Stimulated activated CD4-positive, alpha-beta T cell treated with anti-CD3 and anti-CD28 coated beads, Interleukin-1b, Interleukin-23, amount 100 ng/mL, for 48 hours (primary cell): ENCODE measurements at places on chromosomes 6 and 20.
A peak's percentile ranks its signal among the peaks of the same experiment; 100 is the strongest.

DNA sequence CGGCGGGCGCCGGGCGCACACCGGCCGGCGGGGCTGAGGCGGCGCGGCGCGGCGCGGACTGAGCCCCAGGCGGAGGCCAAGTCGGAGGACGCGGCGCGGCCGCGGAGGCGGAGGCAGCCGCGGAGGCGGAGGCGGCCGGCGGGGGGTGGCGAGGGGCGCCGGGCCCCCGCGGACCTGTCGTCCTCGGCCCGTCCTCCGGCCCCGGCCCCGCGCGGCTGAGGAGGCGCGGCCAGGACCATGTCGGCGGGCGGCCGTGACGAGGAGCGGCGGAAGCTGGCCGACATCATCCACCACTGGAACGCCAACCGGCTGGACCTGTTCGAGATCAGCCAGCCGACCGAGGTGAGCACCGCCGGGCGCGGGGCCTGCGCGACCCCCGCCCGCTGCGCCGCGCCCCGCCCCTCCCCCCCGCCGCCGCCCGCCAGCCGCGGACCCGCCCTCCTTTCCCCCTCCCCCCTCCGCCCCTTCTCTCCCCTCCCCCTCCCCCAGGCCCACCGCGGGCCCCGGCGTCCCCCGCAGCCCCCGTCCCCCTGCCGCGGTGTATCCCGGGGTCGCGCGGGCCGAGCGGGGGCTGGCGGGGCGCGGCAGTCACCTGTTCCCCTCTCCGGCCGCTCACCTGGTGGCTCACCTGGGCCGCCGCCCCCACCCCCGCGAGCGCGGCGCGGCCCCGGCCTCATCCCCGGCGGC is at the start of gene AFDN:
AFDN (plus strand) TSS at position 16 of the 687 bp plus-strand sequence; CDS start at position 238, 222 bp downstream.
- DNase-seq = no peak

DNA sequence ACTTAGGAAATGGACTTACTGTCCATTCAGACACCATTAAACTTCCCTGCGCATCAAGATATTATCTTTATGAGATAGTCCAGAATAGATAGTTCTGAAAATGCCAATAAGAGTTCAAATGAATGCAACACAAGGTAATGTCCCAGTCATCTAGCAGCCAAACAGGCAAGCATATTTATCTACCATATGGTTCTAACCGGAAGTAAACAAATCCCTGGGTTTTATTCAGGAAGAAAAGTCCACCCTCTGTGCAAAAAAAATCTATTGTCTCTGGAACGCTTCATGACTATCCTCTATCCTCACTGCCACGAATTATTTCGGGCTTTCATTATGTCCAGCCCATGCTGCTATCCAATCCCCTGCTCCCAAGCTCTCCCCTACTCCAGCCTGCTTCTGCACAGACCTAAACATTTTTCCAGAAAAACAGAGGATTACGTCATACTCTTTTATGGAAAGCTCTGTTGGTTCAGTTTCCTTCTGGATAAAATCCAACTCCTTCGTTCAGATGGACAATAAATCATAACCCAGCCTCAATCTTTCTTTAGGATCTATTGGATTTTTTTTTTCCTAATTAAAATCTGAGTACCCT is 11.4 kb downstream of the PPIL6 start:
- no peak for DNase-seq

DNA sequence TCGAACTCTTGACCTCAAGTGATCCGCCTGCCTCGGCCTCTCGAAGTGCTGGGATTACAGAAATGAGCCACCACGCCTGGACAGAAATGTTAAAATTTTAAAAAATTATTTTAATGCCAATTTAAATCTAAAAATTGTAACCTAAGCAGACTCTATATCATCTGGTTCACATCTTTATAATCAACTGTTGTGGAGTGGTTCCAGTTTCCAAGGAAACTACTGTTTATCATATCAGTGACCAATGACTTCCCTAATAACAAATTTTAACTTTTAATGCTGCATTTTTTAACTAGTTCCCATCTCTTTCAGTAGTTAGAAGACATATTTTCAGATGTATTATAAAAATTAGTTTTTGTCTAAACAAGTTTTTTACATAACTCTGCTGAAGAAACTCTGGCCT is 5.2 kb upstream of the BTN3A2 start:
- DNase-seq = no peak

DNA sequence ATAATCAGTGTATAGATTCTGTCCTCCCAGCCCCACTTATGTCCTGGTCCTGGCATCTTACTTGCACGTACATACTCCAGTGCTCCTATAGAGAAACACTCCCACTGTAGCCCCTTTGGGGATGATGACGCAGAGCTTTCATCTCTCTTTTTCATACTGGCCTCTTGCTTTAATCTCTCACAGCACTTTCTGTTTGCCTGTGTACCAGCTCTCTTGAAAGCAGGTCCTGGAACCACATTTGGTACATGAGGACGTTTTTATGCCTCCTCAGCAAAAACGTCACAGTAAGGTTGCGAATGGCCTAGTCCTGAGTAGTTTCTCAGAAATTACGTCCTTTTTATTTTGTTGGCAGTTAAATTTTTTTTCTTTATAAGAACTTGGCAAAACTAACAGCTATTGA is 10.8 kb downstream of the L3MBTL3 start:
- peak; percentile 23 for DNase-seq

DNA sequence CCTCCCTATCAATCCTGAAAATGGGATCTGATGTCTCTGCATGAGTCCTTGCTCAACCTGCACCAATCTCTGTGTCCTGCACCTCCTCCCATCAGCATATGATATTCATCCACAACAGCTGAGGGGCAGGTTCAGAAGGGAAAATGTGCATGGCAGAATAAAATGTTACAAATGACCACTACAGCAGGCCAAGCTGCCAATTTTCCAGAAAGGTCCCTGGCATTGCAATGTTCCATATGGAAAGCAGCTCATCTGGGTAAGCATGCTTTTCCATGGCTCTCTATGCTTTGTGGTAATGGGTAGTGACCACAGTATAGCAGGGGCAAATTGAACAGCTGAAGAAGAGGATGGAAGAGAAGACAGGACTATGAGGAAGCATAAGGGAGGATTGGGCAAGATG is 841.2 kb upstream of the FLRT3 start:
- no peak for DNase-seq

GRCh38 chr6:106383573-106383972 is 23.1 kb downstream of the CRYBG1 start:
- no peak for DNase-seq

DNA sequence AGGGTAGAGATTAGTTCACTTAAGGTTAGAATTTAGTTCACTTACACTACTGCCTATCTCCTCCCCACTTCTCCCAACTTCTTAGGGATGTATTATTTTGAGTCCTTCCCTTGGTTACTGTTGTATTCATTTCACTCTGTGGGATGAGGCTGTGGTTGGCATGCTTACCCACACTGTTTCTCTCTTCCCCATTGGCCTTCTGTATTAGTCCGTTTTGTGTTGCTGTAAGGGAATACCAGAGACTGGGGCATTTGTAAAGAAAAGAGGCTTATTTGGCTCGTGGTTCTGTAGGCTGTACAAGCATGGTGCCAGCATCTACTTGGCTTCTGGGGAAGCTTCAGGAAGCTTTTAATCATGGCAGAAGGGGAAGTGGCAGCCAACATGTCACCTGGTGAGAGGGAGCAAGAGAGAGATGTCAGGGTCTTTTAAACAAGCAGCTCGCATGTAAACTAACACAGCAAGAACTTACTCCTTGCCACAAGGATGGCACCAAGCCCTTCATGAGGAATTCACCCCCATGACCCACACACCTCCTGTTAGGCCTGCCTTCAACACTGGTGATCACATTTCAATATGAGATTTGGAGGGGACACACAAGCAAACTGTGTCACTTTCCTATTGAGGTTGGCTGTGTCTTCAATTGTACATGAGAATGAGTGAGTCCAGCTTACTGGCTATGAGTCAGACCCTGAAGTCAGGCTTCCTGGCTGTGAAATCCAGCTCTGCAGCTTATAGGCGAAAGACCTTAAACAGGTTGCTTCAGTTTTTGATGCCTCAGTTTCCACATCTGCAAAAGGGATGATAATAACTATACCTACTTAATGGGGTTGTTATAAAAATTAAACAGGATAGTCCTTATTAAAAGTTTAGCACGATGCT is 53.3 kb downstream of the SYNDIG1 start:
- no peak for DNase-seq

DNA sequence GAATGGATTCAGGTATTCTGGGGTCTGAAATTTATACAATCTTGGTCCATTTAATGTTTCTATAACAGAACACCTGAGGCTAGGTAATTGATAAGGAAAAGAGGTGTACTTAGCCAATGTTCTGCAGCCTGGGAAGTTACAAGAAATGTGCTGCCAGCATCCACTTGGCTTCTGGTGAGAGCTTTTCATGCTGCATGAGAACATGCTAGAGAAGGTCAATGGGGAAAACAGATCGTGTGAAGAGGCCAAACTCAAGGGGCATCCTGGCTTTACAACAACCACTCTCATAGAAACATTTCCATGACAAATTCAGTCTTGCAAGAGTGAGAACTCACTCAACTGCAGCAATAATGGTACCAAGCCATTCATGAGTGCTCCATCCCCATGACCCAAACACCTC is 16.8 kb downstream of the IL22RA2 start:
- DNase-seq = no peak

- DNase-seq = no peak
Observed at GRCh38 chr6:39465539-39465938, 143.0 kb upstream of the KCNK16 start.

DNA sequence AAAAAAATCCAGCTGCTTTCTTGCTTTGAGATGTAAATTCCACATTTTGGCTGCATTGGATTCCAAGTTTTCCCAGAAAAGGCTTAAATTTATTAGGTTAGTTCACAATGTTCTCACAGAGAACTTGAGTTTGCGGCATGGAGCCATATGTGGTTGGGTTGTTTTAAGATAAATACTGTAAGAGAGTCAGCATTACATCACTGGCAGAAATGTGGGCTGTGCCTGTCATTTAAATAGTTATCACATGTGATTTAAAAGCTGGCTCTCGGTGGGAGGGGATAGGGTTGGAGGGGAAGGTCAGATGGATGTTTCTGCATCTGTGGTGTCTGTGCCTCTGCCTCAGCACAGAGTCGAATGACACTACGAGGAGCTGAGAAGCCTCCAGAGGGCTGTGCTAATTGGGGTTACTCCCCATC is 73.8 kb upstream of the SCP2D1 start:
- DNase-seq = no peak

GRCh38 chr6:32973144-32974015 is 5.0 kb downstream of the BRD2 start:
- peak; percentile 54 for DNase-seq

GRCh38 chr6:113859349-113860180 is 2.4 kb downstream of the MARCKS start:
- DNase-seq = no peak

DNA sequence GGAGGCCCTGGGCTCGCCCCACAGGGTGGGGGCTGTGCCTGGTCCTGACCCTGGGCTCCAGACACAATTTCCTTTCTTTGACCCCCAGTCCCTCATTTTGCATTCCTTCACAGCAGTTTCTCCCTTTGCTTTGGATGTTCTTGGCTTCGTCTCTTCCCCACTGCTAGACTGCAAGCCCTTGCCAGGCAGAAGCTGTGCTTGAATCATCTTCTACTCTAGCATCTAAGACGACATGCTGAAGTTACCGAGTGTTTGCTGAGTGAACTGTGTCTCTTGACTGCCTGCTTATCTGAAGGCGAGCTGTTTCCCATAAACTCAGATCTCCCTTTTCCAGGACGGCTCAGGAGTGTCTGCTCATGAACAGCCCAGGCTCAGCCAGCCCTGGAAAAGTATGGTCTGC is 14.3 kb upstream of the SYNDIG1 start:
- no peak for DNase-seq

DNA sequence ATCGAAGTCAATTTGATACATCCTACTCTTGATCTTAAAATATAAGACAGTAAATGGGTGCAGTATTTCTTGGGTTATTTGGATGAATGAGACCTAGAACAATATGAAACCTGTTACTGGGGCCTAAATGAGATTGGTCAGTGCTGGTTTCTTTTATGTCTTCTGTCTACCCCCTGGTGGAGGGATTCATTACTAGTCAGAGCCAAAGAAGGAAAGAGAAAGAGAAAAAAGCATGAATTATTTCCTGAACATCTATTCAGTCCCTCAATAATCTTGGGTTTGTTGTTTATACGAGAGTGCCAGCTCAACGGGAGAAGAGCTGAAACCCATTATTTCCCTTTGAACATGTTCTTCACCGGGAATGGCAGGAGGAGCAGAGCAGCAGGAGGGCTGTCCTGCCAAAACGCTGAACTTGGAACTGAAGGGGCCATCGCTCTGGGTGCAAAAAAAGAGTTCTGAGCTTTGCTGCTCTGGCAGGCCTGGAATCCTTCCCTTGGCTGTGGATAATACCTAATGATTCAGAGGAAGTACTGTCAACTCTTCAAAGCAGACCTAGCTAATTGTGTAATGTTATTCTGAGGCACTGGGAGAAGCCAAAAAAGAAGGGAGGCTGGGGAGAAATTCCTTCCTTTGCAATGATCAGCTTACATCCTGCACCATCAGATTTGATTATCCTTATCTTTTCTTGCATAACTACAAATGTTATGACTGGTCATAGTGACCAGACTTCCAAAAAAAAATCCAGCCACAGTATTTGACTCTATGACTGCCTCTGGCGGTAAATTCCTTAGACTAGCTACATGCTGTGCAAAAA is 72.0 kb downstream of the BLOC1S5 start:
- no peak for DNase-seq

GRCh38 chr6:1066449-1067090 is 245.3 kb upstream of the FOXQ1 start:
- no peak for DNase-seq

DNA sequence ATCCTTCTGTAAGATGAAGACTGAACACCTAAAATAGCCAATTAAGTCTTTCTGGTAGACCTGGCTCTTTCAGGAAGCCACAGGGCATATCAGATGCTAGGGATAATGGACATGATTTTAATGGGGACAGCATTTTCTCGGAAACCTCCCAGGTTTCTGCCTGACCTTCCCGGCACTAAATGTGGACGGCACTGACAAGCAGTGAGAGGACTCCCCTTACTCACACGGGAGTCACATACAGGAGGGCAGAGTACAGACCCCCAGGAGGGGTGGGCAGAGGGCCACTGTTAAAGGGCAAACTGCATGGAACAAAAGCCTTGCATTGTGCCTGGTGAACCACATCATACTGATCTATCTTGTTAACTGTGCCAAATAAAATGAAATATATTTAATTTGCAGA is 19.9 kb downstream of the PSMG4 start:
- DNase-seq = no peak

- no peak for DNase-seq
Observed at GRCh38 chr20:47492284-47492683, 9.4 kb upstream of the NCOA3 start.

GRCh38 chr20:51486197-51487005 is 56.1 kb downstream of the NFATC2 start:
- DNase-seq = no peak

DNA sequence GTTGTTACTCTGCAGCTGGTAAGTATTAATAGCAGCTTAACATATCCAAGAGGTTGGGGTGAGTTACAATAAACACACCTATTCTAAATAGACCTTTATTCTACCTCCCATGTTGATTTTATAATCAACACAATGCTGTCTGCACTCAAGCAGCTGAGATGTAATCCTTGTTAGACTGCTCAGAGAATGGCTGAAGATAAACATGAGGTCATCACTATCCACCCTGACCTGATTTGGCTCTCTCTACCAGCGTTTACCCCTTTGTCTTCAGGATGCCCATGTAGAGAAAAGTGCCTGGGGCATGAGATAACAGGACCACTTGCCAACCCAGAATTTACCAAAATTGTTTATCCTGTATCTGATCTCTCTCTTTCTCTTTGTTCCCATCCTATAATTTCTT is 220.7 kb upstream of the DEFB112 start:
- no peak for DNase-seq

- DNase-seq = no peak
Observed at GRCh38 chr6:34357937-34358336, 34.5 kb downstream of the NUDT3 start.
